ENCODE measurements at places on chromosomes 2 and 18. TPM values are rescaled to one million over a fixed set of nuclear protein-coding genes. Genes with fewer than 3 reads are reported as not detected.

Gene RPE
- 91.5 TPM for total RNA-seq

Gene FAHD2A
- 26.3 TPM for total RNA-seq

Gene CACNB4
- 0.43 TPM for total RNA-seq

Gene GCKR
- 0.32 TPM for total RNA-seq

Gene ZNF2
- total RNA-seq: 7.8 TPM

Gene ONECUT2
- total RNA-seq: under 0.01 TPM

Gene TSGA10
- 1.9 TPM for total RNA-seq

Gene GPATCH11
- 7.1 TPM for total RNA-seq

Gene GALNT13
- total RNA-seq: 1.7 TPM

Gene PROKR1
- not detected for total RNA-seq
